ENCODE measurements at places on chromosomes 5 and 9.

- no peak for DNase-seq
These were observed 684.0 kb upstream of the ACO1 start for GRCh38 chr9:31700252-31701045.

DNA sequence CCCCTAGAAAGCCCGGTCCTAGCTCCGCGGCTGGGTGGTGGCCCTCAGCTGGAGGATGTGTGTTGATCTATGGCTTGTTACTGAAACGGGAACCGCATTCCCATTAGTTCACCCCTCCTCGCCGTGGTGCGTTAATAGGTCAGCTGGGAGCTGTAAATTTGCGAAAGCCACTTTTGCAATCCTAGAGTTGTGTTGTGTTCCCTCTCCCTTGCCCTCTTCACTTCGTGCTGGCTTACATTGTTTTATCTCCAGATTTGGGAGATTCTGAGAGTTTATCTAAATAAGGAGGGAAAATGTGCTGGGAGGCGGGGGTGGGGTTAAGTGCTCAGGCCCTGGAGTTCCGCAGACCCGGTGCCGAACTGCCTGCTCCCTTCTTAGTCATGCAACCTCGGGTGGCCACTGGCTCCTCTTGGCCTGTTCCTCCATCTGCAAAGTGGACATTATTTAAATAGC lies 62.8 kb downstream of the HMCN2 start:
- no peak for DNase-seq

DNA sequence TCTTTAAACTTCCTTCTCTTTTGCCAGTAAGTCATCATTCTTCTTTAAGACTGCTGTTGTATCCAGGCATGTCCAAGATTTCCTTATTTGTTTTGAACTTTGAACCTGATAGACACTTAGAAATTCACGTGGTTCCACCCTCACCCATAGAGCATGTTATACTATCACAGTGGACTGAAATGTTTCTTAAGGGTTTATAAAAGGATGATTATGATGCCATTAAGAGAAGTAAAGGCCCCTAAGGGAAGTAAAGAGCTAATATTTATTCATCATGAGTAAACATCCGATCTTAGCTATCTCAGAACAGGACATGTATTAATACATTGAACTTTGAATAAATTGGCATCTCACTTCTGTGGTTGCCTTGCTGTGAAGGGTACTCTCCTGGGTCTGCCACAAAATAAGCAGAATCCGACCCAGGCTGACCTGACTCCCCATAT lies 49.8 kb downstream of the PRKACG start:
- no peak for DNase-seq

DNA sequence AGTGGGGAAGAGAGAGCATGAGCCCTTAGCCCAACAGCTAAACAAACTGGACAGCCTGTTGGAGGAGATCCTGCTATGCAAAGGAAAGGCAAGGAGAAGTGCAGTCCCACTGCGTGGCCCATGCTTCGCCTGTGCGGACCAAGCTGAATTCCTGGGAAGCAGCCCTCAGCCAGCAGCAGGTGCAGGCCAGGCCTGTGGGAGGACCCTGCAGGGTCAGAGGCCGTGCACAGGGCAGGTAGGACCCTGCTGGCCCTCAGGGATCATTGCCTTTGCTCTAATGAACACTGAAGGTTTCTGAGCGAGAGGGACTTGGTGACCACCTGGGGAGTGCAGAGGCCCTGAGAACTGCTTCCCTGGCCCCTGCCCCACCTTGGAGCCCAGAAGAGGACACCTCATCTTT lies 6.0 kb upstream of the SLC6A19 start:
- DNase-seq: no peak

- DNase-seq: no peak
These were observed 273.3 kb upstream of the ANKRD55 start for GRCh38 chr5:56506211-56506965.

- no peak for DNase-seq
These were observed 79.1 kb upstream of the ADAMTSL1 start for GRCh38 chr9:18394847-18395351.

- peak; percentile 92 for DNase-seq
These were observed 12.6 kb upstream of the SPARC start for GRCh38 chr5:151699071-151699901.

- no peak for DNase-seq
These were observed 567.9 kb downstream of the TAF11L14 start for GRCh38 chr5:18202164-18202563.

DNA sequence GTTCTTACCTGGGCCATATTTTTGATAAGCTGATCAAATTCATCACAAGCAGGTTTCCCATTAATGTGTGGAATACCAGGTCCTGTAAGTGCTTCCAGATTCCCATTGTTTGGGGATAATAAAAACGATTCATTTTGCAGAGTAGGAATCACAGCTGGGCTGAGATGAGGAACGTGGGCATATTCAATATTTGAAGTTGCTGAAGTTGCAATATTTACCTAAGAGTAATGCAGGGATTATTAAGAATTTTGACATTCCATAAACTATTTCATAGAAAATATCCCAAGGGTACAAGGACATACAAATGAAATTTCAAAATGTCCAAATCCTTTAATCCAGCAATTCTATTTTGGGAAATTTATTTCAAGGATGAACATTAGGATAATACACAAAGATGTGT lies 55.1 kb downstream of the MPDZ start:
- DNase-seq: no peak

GRCh38 chr5:150513375-150514309 lies 5.7 kb downstream of the NDST1 start:
- DNase-seq: no peak

- DNase-seq: no peak
These were observed 56.8 kb upstream of the OLFM1 start for GRCh38 chr9:135030566-135031226.

- no peak for DNase-seq
These were observed 986.5 kb upstream of the WWC1 start for GRCh38 chr5:167304834-167305469.

DNA sequence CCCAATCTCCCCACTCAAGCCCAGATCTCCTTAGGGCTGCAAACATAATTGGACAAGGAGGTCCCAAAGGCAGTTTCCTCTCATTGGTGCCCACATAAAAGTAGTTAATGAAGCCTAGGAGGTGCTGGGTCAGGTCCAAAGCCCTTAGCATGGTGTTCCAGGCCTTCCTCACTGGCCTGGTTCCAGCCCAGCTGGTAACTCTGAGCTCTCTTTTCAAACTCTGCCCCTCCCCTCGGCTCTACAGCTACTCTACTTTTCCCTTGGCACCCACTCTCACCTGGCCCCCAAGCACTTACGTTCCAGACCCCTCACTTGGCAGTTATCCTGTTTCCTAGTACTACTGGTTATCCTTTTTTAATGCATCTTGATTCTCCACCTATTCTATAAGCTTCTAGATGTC lies 9.9 kb downstream of the SEPTIN8 start:
- no peak for DNase-seq

DNA sequence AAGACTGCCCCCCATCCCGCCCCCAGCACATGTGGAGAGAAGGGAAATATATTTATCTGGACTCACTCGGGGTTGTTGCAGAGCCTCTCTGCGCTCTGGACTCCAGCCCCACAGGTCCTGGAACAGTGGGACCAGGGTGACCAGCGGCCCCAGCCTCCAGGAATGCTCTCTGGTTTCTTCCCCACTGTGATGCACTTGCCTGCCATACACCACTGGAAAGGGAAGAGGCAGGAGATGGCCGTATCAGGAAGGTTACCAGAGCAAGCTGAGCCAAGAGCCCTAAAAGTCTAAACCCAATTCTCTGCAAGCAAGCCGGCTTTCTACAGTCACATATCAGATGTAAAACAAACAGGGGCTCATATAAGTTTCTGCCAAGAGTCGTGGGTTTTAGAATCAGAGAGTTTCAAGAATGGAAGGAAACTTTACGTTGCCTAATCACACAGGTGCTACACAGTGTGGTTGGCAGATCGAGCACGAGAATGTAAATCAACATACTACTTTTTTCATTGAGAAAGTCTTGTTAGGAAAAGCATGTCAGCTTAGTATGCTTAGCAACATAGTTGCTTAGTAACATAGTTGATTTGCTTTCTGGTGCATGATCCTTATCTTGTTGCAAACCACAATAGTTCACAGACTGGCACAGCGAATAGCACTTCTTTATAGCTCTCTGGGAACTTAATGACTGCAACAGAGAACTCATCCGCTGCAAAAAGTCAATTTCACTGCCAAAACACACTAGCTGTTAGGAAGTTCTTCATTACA lies 201.2 kb downstream of the TARS1 start:
- DNase-seq: no peak

DNA sequence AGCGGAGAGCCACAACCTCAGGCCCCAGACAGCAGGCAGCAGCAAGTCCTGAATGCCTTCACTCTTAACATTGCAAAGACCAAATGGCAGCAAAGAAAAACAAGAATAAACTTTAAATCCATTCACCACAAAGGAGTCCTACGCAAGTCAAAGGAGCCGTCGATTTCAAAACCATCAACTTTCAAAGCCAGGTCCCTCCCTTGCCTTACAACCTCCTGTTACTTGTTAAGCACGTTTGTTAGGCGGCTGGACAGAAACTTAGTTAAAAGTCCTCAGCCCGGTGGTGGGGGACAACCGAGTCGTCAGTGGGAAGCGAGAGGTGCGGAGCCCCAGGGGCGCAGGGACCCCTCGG lies 938 bp downstream of the LPAR1 start:
- no peak for DNase-seq

DNA sequence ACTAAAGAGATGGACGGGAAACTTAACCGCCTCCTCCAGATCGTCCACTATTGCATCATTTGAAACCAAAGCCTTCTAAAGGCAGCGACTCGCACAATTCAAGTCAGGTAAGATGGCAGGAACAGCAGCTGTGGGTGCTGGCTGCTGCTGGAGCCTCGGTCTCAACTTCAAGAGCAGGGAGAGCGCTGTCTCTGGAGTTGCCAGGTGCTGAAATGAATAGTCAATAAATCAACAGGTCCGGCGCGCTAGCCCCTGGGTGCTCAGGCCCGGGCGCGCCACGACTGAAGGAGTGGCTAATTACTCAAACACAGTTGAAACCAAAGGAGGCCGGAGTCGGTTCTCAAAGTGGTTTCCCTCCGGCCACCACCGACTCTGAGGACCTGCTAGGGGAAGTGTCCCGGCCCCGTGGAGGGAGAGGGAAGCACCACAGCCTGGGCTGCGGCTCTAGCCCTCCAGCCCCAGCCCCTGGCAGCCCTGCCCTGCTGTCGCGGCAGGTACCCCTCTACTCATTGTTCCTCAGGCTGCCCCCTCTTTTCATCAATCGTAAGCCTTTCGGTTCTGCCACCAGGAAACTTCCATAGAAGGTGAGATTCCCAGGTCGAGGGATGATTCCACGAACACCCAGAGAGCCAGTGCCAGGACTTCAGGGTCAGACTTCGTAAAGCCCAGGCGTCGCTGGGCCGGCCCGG lies 804 bp downstream of the TTC39B start:
- DNase-seq: no peak

DNA sequence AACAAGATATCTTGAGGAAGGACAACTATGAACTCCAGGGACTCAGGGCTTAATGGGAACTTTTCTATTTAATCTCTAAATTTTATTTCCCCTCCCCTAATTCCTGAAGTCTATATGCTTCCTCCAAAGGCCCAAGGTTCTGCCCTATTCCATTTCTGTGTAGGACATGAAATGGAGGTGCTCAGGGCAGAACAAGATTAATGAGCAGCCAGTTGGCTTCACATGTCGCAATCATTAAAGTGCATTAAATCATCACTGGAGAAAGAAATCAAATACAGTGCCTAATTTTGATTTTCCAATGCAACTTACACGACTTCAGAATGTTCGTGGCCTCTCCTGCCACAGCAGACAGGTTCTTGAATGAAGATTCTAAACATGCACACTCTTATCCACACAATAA lies 862.1 kb downstream of the PTPRD start:
- DNase-seq: no peak

Data from fibroblast of the conjunctiva (primary cell).